ENCODE measurements at places on chromosomes 7 and 10. TPM values are rescaled to one million over a fixed set of nuclear protein-coding genes. Genes with fewer than 3 reads are reported as not detected.

DNA sequence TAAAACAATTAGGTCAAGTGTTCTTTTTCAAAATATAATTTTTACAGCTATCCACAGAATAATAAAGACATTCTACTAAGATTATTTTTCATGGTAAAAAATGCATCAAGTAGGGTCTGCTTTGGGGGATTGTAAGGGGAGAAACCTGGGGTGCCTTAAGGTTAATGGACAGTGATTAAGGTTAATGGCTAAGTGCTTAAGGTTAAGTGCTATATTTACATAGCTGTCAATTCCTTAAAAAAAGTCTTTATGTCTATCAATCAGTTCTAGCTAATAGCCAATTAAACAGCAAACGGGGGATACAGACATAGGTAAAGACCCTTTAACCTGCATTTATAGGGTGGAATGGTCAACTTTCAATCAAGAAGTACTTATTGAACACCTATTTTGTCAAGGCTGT lies 284.5 kb upstream of the SEMA3A start:
- DNase-seq = no peak

The IFIT1B gene
- total RNA-seq = 0.29 TPM

DNA sequence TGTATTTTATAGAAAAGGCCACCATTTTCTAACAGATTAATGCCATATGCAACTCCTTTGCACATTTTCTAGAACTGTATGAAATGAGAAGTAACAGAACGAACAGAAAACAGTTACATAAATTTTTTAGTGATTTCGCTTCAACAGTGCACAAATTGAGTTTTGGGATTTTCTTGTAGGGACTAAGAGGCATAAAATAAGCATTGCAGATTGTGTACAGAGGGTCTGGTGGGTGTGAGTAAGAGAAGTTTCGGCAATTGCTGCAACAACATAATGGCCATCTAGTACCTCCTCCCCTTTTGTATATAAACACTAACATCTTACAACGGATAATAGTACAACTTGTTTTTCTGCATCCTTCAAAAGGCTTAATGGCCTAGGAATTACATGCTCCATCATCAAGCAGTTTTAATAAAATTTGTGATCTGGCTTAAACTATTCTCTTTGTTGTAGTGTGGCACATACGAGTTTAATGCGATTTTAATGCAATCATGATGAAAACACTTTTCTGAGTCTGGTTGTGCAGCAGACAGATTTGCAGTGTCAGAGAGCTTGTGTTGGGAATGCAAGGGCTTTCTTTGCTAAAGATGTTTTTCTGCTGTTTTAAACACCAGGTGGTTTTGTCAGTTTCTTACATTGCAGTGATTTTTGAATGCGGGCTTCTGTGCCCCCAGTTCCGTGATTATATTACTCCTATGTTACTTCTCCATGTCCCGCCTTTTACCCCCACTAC lies 2.9 kb downstream of the GLCCI1 start:
- no peak for DNase-seq

The FBXL15 gene
- 13.5 TPM for total RNA-seq

DNA sequence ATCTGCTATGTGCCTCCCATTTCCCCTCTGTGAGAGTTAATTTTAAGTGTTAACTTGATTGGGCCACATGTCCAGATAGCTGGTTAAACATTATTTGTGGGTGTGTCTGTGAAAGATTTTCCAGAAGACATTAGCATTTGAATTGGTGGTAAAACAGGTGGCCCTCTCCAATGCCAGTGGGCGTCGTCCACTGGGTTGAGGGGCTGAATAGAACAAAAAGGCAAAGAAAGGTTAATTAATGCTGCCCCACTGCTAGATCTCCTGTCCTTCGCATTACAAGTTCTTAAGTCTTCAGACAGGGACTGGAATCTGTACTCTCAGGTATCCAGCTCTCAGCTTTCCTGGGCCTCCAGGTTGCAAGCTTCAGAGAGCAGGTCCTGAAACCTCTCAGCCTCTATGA lies 1160.9 kb upstream of the LRRN3 start:
- DNase-seq = no peak

DNA sequence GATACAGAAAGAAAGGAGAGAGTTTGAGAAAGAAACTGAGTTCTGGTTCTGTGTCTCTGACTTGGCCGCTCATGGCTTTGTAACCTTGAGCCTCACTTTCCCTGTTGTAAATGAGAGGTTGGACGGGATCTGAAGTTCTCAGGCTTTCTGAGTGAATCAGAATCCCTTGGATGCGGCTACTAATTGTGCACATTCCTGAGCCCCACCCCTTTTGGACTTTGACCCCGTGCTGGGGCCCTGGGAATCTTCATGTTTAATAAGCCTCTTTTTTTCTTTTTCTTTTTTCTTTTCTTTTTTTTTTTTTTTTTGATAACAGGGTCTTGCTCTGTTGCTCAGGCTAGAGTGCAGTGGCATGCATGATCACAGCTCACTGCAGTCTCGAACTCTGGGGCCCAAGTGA lies 26.9 kb downstream of the SLC25A28 start:
- DNase-seq = no peak

GRCh38 chr10:96764425-96765060 lies 44.2 kb upstream of the PIK3AP1 start:
- DNase-seq = no peak

DNA sequence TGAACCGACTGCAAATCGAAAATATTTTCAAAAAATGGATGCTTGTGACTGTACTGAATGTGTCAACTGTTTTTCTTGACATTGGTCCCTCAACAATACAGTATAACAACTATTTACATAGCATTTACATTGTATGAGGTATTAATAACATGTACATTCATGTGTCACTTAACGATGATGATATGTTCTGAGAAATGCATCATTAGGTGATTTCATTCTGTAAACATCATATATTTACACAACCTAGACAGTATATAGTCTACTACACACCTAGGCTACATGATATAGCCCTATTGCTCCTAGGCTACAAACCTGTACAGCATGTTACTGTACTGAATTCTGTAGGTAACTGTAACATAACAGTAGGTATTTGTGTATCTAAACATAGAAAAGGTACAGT lies 39.7 kb downstream of the SIRT1 start:
- DNase-seq = no peak

- no peak for DNase-seq
Observed at GRCh38 chr10:101940916-101941315, 97.3 kb upstream of the KCNIP2 start.

- DNase-seq = no peak
Observed at GRCh38 chr10:76302481-76302880, 871.1 kb downstream of the LRMDA start.

The FOXP2 gene
- total RNA-seq = 0.28 TPM

DNA sequence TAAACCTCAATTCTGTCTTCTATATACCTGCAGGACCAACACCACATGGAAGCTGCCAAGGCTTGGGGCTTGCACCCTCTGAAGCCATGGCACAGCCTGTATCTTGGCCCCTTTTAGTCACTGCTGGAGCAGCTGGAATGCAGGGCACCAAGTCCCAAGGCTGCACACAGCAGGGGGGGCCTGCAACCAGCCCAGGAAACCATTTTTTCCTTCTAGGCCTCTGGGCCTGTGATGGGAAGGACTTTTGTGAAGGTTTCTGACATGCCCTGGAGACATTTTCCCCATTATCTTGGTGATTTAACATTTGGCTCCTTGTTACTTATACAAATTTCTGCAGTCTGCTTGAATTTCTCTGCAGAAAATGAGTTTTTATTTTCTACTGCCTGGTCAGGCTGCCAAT lies 123.2 kb upstream of the PCGF5 start:
- no peak for DNase-seq

DNA sequence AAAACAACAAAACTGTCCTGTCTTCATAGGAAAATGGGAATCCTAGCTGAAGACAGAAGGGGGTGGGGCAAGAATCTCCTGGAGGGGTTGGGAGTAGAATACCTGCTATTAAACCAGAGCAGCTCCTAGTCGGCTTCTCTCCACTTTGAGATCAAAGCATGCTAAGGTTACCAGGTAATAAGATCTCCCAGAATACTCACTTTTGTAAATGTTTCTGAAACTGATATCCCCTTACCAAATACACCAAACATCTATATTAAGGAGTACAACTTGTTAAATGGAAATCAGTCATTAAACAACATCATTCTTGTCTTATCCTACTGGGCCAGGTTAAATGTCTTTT lies 29.5 kb upstream of the DAGLB start:
- no peak for DNase-seq

DNA sequence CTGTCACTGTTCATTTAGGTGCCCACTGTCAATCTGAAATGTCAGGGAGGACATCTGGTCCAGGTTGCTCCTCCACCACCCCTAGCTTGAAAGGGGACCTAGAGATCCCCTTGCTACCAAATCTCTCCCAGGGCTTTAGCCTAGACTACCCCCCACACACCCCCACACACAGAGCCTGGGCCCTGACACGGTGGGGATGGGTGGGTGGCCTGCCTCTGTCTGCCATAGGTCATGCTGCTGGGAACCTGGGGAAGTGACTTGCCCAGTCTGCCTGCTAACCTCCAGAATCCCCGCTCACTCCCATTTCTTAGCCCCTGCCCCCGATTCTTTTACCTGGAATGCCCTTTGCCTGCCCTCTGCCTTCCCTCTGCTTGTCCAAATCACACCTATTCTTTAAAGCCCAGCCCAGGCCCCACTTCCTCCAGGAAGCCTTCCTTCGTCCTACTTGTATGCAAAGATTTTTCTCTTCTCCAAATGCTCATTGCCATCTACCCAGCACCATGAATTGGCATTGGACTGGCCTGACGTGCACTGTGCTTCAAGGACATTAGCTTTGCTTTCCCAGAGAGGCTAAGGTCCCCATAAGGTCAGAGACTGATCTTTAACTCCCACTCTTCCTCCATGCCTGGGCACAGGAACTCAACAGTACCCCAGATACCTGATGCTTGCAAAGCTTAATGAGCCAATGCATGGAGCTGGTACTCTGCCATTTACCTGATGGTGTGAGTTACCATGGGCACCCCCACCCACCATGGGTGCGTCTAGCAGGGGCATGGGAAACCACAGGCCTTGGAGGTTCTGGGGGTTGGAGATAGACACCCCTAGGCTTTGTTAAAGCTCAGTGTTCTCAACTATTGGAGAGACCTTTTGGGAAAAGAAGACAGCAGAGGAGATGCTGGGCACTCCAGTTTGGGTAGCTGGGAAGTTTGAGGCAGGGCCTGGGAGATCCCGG lies 2.0 kb upstream of the SMARCD3 start:
- DNase-seq = no peak

- DNase-seq = no peak
Observed at GRCh38 chr7:41323806-41324205, 379.1 kb downstream of the INHBA start.

The SPDYE2 gene
- total RNA-seq = not detected

DNA sequence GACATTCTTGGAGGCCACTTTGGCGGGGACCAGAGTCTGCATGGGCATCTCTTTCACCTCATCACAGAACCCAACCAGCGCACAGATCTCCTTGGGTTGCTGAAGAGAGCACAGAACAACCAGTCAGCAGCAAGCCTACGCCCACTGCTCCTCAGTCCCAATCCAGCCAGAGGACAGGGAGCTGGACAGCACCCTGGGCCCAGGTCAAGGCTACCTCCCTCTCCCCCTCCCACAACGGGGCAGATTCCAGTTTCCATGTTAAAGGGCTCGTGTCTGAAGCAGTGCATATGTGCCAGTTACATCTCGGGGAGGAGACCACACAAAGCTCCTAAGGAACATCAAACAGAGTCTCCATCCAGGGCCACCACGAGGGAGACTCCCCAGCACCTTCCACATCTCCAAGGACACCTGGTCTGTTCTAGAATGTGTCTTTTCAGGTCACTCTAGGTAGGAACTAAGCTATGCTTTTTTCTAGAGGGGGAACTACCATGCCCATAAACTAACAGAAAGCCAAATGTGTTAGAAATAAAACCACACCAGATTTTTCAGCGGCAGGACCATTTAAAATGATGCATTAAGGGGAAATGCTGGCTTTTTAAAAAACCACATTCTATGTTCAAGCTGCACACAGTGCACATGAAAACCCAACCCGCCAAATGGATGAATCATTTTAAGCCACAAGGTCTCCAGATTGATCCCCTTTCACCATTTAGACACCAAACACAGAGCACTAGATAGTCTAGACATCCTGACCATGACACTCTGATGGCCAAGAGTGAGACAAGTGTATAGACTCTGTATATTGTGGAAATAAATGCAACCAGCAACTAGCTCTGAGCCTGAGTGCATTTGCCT lies 28.9 kb downstream of the PSAP start:
- peak; percentile 65 for DNase-seq

The GIGYF1 gene
- 53.4 TPM for total RNA-seq

- no peak for DNase-seq
Observed at GRCh38 chr7:298743-299142, 8.8 kb downstream of the FOXL3 start.

The SH2D4B gene
- not detected for total RNA-seq

DNA sequence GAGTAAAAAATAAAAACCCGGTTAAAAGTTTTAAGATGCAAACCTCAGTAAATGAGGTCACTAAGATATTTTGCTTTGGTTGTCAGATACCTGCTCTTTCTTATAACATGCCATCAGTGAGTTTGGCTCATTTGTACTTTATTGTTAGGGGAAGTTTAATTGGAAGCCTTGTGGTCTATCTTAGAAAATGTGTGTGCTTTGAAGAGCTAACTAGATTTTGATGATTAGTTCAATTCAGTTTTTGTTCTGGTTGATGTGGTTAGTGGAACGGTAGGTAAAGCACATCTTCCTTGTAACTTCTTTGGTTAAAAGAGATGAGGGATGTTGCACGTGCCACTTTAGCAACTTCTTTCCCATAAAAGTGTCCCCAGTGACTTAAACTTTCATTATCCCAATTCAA lies 353.4 kb upstream of the GALNT17 start:
- DNase-seq = no peak

DNA sequence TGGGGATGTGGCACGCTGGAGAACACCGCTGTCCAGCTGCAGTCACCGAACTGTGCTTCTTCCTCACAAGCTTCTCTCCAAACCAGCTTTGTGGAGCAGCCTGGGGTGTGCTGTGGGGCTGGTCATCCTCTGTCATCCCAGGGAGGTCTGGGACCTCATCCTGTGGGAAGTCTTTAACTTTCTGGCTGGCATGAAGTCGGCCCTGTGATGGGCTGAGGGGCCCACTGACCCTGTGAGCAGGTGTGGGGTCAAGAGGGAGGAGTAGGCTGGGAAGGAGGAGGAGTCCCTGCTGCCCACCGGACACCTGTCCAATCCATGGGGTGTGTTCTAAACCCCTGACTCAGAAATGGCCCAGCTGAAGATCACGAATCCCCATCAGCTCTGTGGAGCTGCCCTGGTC lies 136.2 kb upstream of the SHH start:
- DNase-seq = no peak

DNA sequence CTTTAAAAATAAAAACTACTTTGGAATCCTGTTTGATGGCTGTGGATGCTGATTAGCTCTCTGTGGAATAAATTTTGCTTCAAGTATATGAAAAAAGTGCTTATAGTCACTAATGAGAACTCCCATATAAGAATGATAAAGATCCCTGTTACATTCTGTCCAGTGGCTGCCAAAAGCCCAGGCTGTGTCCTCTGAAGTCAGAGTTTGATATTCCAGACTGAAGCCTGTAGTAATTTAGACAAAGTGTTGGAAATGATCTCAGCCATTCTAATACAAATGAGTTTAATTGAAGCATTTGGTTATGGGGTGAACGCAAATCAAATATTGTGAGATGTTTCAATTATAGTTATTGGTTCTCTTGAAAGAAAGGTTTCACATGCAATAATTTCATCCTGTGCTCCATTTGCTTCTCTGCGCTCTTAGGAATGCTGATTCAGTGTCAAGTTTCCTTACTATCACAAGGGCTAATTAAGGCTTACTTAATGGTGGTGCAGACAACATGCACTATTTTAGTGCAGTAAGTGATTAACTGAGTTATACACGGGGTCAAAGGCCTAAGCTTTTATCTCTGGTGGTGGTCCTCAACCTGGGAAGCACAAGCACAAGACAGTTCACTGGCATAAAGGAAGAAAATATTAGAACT lies 867.6 kb downstream of the SORCS1 start:
- no peak for DNase-seq

GRCh38 chr7:47937065-47937687 lies 11.1 kb downstream of the PKD1L1 start:
- DNase-seq = peak; percentile 80
